Spleen (tissue), 13 donors: ENCODE measurements at places on chromosomes 6 and 20. TPM values are rescaled to one million over a fixed set of nuclear protein-coding genes. Genes with fewer than 3 reads are reported as not detected.

GRCh38 chr20:38061109-38061508 is 27.6 kb downstream of the RPRD1B start:
- no peak overlapping the region for H3K27ac ChIP-seq
- peaks cover 3% of the 10 kb centered on the region for H3K4me1 ChIP-seq
- H3K4me3 ChIP-seq: no peak overlapping the region

The CNBD2 gene
- total RNA-seq: 7.4 TPM

The CST4 gene
- not detected for total RNA-seq

- no peaks in the 10 kb centered on the region for H3K4me1 ChIP-seq
Measured at GRCh38 chr6:141252828-141253608, 879.7 kb upstream of the GJE1 start.

GRCh38 chr6:38131527-38131965 is 312.0 kb downstream of the ZFAND3 start:
- H3K27ac ChIP-seq: no peak overlapping the region
- no peak overlapping the region for H3K4me3 ChIP-seq
- no peaks in the 10 kb centered on the region for H3K27me3 ChIP-seq
- H3K4me1 ChIP-seq: no peaks in the 10 kb centered on the region

GRCh38 chr6:43942011-43942442 is 172.0 kb downstream of the VEGFA start:
- no peaks in the 10 kb centered on the region for H3K4me1 ChIP-seq
- H3K27ac ChIP-seq: no peak overlapping the region
- H3K4me3 ChIP-seq: no peak overlapping the region
- DNase-seq: peak; percentile 43
- H3K36me3 ChIP-seq: no peaks in the 10 kb centered on the region
- H3K27me3 ChIP-seq: no peaks in the 10 kb centered on the region

The PACRG gene
- total RNA-seq: not detected

DNA sequence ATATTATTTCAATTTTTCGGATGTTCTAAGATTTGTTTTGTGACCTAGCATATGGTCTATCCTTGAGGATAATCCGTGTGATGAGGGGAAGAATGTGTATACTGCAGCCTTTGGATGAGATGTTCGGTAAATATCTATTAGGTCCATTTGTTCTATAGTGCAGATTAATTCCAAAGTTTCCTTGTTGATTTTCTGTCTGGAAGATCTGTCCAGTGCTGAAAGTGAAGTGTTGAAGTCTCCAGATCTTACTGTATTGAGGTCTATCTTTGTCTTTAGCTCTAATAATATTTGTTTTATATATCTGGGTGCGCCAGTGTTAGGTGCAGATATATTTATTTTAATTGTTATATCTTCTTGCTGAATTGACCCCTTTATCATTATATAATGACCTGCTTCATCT is 32.2 kb upstream of the SNAP91 start:
- H3K27ac ChIP-seq: no peak overlapping the region
- no peaks in the 10 kb centered on the region for H3K4me1 ChIP-seq
- DNase-seq: no peak
- H3K36me3 ChIP-seq: no peaks in the 10 kb centered on the region
- no peak overlapping the region for H3K4me3 ChIP-seq
- H3K27me3 ChIP-seq: no peaks in the 10 kb centered on the region

DNA sequence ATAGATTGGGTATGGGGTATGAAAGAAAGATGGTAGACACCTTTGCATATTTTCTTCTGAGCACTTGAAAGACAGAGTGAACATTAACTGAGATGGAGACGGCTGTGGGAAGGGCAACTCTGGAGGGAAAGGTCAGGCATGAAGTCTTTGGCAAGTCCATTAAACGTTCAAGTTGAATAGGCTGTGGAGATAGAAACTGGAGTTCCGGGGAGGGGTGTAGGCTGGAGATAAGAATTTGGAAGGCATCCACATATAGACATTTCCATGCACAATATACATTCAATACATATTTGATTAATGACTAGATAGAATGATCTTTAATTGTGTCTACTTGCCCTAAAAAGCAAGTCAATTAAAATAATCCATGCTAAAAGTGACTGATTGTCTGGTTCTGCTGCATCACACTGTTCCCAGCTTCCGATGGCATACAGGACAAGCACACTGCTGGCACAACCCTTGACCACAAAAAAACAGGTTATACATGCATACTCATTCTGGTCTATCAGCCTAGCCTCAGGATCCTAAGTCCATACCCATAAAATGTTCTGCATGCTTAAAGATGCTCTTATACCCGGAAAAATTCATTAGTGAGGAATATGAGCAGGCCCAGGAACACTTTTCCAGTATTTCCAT is 1.9 kb upstream of the MYLK4 start:
- H3K27ac ChIP-seq: no peak overlapping the region
- DNase-seq: no peak
- no peaks in the 10 kb centered on the region for H3K27me3 ChIP-seq
- no peak overlapping the region for H3K4me3 ChIP-seq
- H3K36me3 ChIP-seq: no peaks in the 10 kb centered on the region

The PPP1R16B gene
- total RNA-seq: 49.1 TPM

DNA sequence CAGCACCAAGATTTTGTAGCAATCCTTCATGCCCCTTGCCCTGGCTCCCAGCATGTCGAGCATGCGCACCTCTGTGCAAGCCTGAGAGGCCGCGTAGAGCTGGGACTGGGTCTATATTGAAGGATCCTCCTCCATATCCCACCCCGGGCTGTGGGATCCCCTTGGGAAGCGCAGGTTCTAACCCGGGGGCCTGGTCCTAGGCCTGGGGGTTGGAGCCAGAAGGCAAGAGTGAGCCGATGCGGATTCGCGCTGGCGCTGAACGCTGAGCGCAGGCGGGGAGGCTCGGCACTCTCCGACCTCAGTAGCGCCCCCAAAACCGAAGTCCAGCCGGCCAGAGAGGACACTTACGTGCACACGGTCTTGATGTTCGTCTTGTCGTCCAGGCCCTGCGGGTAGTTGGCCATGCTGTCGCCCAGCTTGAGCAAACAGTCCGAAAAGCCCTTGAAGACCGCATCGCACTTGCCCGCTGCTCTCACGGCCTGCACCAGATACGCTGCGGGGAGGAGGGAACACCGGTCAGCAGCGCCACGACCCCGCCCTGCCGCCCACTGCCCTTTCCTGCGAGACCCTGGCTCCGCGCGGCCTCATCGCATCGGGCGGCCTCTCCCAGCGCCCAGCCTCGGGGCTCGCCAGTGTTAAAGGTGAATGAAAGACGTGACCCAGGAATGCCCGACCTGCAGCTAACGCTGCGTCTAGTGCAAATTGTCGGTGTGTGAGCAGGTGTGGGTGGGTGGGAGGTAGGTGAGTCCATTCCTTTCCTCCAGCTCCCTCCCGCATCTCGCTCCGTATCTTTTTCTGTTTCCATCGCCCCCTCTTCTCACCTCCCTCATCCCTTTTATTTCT is 4.5 kb downstream of the NRN1 start:
- peaks cover 100% of the 10 kb centered on the region for H3K27me3 ChIP-seq
- peaks cover 94% of the 10 kb centered on the region for H3K4me1 ChIP-seq
- H3K27ac ChIP-seq: no peak overlapping the region
- no peaks in the 10 kb centered on the region for H3K36me3 ChIP-seq

- H3K4me3 ChIP-seq: no peak overlapping the region
- H3K27ac ChIP-seq: no peak overlapping the region
- no peaks in the 10 kb centered on the region for H3K27me3 ChIP-seq
- no peaks in the 10 kb centered on the region for H3K36me3 ChIP-seq
- no peak for DNase-seq
- H3K4me1 ChIP-seq: no peaks in the 10 kb centered on the region
Measured at GRCh38 chr6:134363323-134364039, 45.6 kb upstream of the SGK1 start.

The RBBP8NL gene
- not detected for total RNA-seq

DNA sequence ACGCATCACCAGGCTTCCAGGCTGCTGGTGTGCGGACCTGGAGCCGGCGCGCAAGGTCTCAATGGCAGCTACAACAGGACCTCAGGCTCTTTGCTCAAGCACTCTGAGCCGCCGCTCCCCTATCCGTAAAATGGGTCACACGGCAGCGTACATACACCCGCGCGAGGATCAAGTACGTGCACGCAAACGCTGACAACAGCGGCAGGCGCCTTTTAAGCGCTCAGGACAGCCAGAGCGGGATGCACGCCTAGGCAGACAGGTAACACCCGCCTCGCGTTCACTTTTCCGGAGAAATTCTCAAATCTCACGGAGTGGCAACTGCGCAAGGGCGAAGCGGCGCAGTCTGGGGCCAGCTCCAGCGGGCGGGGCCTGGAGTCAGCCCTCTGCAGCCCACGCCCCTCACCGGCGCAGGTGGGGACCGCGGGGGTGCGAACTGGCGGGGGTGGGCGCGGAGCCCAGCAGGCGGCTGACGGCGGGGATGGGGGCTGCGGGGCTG is 535 bp downstream of the EXOC2 start:
- no peaks in the 10 kb centered on the region for H3K27me3 ChIP-seq
- H3K27ac ChIP-seq: peak overlapping the region; percentile 87
- H3K4me1 ChIP-seq: peaks cover 24% of the 10 kb centered on the region
- DNase-seq: peak; percentile 92
